A549 treated with GW870086 at 1 μM for 4 hours (cell line): ENCODE measurements at places on chromosomes 16 and 17. TPM values are rescaled to one million over a fixed set of nuclear protein-coding genes. Genes with fewer than 3 reads are reported as not detected.

ACSM5 gene
- total RNA-seq = not detected in 5 replicates

ITPRIPL2 gene
- total RNA-seq = 12.0 to 18.8 TPM (median 17.5 TPM) in 5 replicates

STXBP4 gene
- total RNA-seq = 4.1 to 6.9 TPM (median 5.5 TPM) in 5 replicates

PCGF2 gene
- 31.5 to 53.9 TPM (median 52.9 TPM) in 5 replicates for total RNA-seq

APOBR gene
- 0.03 to 0.09 TPM (median 0.07 TPM) in 4 of 5 replicates, not detected in the other for total RNA-seq

KRT10 gene
- total RNA-seq = 93.1 to 121 TPM (median 103 TPM) in 5 replicates

ZSCAN10 gene
- total RNA-seq = 0.33 TPM in 1 of 5 replicates, not detected in the others

HS3ST3A1 gene
- total RNA-seq = 0.24 to 0.82 TPM (median 0.44 TPM) in 5 replicates

IGF2BP1 gene
- 48.1 to 93.6 TPM (median 82.4 TPM) in 5 replicates for total RNA-seq

ESRP2 gene
- total RNA-seq = 0.08 to 0.19 TPM (median 0.17 TPM) in 4 of 5 replicates, not detected in the other

MEFV gene
- total RNA-seq = 0.16 TPM in 1 of 5 replicates, not detected in the others

NXPH3 gene
- total RNA-seq = 0.43 to 0.80 TPM (median 0.68 TPM) in 5 replicates

ENPP7 gene
- not detected in 5 replicates for total RNA-seq

OTOP2 gene
- 0.13 TPM in 1 of 5 replicates, not detected in the others for total RNA-seq

CNP gene
- total RNA-seq = 55.5 to 71.2 TPM (median 67.9 TPM) in 5 replicates

HSD17B2 gene
- total RNA-seq = 0.11 to 0.25 TPM (median 0.12 TPM) in 3 of 5 replicates, not detected in the others

CENPX gene
- total RNA-seq = 155 to 212 TPM (median 190 TPM) in 5 replicates

CLDN6 gene
- total RNA-seq = 0.24 to 0.57 TPM (median 0.48 TPM) in 5 replicates

BICDL2 gene
- total RNA-seq = not detected in 5 replicates

HOXB8 gene
- 6.9 to 8.8 TPM (median 8.2 TPM) in 5 replicates for total RNA-seq

UBALD1 gene
- total RNA-seq = 36.8 to 53.9 TPM (median 52.1 TPM) in 5 replicates

NACA2 gene
- total RNA-seq = not detected in 5 replicates

NCOR1 gene
- 68.2 to 83.9 TPM (median 70.3 TPM) in 5 replicates for total RNA-seq

PDILT gene
- total RNA-seq = not detected in 5 replicates
